ENCODE measurements at places on chromosomes 7 and 10.

- no peak for DNase-seq
Observed at GRCh38 chr10:61901829-61902444, 438 bp downstream of the ARID5B start.

DNA sequence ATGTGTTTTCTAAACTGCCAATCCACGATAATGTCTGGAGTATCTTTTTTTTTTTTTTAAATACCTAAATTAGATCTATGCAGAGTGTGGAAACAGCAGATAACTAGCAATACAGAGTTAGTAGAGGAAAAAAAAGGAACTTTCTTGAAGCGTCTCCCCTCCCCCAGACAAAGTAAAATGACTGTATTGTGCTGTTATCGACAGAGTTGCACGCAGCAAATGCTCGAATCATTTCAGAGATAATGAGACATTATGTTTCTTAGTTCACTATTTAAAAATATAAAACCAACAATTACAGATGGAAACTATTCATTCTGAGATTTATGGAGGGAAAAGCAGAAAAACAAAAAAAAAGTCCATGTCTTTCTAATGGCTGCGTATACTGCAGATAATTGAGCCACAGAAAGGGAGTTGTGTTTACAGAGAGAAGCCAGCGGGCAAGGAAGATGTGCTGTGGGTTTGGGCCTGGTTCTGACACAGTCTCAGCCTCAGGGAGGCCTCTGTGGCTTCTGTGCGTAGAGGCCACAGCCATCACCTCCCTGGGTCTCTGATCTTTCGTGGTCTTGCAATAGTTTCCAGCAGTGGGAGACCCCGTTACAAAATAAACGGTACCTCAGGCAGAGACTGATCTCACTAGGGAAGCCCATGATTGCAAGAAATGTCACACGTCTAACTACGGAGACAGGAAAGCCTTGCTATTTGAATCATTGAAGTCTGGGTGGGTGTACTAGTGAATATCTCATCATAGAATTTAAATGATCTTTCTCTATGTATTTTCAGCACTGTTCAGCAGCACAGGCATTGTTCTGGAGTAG is 19.1 kb upstream of the KLF6 start:
- no peak for DNase-seq

- DNase-seq = no peak
Observed at GRCh38 chr7:150417863-150418262, 32.6 kb upstream of the GIMAP8 start.

DNA sequence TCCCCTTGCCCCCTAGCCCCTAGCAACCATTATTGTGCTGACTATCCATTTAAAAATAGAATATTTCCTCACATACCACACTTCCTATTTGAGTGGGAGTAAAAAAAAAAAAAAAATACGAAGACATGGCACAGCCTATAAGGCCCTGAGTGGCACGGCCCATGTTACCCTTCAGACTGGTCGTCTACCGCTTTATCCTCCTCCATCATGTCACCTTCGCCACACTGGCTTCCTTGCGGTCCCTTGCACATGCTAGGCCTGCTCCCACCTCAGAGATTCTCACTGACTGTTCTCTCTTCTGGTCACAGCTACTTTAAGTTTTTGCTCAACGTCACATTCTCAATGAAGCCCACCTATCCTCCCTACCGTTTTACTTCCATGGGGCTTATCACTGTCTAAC is 130.3 kb downstream of the ATE1 start:
- no peak for DNase-seq

Data from T-helper 17 cell (primary cell).